Activated CD4-positive, alpha-beta memory T cell treated with anti-CD3 and anti-CD28 coated beads for 36 hours (primary cell): ENCODE measurements at places on chromosomes 1 and 21.

DNA sequence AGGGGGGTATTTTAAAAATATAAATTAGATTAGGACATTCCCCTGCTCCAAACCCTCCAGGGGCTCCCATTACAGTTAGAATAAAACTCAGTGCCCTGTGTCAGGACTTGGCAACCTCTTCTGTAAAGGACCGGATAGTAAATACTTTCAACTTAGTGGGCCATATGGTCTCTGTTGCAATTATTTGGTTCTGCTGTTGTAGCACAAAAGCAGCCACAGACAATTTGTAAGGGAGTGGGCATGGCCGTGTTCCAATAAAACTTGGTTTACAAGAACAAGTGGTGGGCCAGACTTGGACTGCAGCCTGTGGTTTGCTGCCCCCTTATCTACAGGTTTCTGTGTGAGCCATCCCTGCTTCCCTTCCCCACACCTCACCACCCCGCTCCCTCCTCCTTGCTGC lies 92.0 kb downstream of the ACTL8 start:
- no peak for DNase-seq

DNA sequence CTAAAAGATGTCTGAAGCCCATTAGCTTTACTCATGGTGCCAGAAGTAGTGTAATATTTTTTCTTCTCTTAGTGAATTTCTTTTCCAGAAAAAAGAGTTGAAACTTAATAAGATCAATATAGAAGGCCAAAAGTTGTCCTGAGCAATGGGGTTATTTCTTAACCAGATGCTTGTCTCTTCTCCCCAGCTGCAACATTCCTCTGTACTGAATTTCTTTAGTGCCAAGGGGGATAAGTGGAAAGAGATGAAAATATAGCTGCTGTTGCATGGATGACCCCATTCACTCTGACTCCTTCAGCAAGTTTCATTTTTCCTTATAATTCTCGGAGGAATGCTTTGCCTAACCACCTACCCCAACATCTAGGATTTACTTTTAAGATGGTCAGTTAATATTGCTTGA lies 675.0 kb downstream of the USP25 start:
- DNase-seq, result no peak

GRCh38 chr1:179824265-179824664 lies 53.3 kb downstream of the TOR1AIP2 start:
- DNase-seq, result no peak

DNA sequence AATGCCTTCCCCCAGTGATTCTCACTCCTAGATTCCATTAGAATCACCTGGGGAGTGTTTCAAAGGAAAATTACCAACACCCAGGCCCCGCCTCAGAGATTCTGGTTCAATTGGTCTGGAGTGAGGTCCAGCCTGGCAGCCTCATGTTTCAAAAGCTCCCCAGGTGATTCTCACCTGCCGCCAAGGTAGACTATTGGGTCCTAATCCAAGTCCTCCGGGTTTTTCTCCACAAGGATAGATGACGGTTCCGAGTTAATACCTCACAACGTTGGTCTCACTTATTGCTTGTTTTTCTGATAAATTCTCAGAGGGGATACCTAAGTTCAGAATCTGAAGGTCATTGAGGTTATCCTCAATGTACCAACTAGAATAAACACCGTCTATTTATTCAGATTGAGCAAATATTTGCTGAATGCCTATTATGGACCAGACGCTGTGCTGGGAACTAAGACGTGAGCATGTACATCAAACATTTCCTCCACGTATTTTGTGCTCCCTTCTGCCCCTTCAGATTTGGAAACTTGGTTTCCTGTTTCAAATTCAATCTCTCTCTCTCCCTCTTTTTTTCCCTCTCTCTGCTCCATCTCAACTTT lies 97.5 kb downstream of the SEC16B start:
- DNase-seq, result no peak

DNA sequence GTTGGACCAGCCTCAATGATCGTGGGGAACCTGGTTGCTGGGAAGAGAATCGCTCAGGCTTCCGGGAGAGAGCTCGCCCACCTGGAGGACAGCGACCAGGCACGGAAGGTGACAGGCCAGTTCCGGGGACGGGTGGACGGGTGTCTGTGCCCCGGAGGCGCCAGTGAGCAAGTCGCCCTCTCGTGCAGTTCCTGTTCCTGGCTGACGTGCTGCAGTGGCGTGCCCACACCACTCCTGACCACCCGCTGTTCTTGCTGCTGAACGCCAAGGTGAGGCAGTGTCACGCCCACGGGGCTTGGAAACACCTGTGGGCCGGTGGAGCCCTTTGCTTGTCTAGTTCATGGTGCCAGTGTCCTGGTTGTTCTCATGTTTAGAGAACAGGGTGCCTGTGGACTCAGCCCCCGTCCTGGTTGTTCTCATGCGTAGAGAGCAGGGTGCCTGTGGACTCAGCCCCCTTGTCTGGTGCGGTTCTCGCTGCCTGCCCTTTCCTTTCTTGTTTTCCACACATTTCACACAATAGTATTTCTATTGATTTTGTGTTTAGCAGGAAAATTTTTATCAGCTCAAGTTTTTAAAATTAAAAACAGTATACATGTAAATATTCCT lies 53.1 kb downstream of the S100B start:
- DNase-seq, result peak; percentile 63

DNA sequence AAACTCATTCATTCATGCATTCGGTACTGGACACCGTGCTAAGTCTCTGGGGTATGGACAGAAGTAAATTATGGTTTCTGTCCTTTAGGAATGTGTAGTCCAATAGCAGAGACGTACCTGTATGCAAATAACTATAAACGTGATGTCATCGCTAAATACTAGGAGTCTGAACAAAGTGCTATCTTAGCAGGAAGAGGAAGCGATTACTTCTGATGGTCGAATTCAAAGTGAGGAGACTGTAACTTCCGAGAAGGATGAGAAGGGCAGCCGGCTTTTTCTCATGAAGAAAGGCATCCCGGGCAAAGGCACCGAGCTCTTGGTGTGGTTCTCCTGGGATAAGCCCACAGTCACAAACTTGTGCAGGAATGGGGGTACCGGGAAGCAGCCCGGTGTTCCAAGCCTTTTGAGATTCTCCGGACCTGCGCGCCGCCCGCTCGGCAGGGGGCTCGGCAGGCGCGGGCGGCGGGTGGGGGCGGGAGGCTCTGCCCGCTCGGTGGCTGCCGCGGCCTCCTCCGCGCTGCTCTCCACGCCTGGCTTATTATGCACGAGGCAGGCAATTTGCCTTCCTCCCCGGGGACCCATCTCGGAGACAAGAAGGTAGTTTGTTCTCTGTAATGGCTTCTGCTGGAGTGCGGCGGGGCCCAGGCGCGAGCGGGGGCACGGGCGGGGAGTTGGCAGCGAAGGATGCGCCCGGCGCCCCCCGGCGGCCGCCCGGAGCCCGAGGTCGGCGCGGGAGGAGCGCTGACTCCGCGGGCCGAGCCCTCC lies 67.5 kb upstream of the CD1D start:
- peak; percentile 41 for DNase-seq

DNA sequence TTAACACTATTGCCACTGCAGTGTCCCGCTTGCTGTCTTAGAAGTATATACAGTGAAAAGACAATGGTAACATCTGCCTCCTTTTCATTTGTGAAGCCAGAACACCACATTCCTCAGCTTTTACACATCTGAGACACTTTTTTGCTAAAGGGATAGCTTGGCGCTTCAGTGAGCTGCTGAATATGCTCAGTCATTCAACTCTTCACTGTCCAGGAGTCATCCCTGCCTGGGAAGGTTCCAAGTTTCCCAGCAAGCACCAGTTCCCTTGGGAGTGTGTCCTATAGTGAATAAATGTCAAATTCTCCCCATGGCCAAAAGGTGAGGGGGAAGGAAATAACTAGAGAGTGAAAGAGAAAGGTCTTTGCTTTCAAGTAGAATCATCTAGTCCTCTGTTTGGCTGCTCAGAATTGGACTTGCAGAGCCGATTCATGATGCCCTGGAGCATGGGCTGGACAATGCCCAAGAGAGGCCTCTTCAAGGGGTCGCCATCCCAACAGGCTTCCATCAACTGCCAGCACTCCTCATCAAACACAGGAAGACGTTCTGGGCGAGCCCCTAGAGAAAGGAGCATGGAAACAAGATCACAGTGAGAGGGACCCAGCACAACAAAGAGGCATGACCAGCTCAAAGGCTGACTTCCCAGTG lies 25.5 kb upstream of the RBBP5 start:
- DNase-seq, result no peak

GRCh38 chr1:193394336-193394735 lies 207.9 kb upstream of the B3GALT2 start:
- DNase-seq, result no peak

GRCh38 chr1:22761101-22761500 lies 50.5 kb downstream of the EPHB2 start:
- DNase-seq, result no peak

DNA sequence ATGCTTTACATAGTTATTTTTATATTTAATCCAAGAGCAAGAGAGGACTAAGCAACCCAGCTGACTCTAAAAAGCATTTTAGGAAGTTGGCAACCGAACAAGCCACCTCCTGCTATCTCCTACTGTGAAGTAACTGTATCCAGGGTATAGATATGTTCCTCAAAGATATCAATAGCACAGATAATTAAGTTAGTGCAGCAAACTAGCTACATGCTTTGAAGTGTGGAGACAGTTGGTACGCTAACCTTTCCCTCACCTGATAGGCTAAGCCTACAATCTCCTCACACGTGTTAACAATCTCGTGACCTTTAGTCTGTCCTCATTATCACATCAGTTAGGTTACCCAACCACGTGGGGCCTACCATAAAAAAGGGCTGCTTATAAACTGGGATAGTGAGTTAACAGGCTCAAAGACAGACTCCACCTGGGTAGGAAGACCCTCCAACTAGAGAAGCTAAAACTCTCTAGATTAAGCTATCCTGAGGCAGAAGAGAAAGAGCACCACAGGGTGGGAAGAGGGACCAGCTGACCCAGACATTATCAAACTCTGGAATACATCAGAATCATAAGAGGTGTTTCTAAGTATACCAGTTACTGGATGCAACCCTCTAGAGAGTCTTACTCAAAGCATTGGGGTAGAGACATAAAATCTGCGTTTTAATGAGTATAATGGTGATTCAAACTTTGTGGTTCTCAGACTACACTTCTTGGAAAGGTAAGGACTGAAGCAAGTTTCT lies 340.1 kb upstream of the ESRRG start:
- DNase-seq, result no peak

DNA sequence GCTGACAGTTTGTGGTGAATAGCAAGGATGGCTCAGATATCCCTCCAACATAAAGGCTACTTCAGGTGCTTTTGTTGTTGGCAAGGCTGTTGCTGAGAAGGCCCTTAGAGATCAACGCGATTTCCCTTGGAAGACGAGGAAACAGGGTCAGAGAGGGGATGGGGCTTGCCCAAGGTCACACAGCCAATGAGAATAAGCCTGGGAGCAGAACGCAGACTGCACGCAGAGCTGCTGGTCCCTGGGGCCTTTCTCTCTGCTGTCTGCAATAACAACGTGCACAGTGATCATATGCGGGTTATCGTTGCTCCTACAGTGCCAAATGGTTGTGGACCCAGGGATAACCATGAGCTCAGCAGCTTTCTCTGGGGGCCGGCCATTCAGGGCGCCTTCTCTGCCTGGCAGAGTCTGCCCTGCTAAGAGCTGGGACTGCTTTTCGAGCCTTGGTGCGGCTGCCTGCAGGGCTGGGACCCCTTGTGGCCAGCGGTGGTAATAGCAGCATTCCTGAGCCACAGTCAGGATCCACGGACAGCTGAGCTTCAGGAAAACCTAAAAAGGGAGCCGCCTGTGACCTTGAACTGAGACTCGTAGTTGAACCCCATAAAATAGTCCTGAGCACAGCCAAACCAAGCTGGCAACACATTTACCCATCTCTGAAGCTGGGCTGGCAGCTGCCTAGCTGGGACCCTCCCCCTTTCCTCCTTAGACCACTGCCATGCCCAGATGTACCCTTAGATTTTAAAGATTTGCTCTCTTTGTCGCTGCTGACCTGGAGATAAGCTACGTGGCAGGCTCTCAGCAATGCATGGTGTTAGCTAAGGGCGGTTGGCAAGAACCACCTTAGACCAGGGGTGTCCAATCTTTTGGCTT lies 39.8 kb downstream of the HTR6 start:
- peak; percentile 71 for DNase-seq

DNA sequence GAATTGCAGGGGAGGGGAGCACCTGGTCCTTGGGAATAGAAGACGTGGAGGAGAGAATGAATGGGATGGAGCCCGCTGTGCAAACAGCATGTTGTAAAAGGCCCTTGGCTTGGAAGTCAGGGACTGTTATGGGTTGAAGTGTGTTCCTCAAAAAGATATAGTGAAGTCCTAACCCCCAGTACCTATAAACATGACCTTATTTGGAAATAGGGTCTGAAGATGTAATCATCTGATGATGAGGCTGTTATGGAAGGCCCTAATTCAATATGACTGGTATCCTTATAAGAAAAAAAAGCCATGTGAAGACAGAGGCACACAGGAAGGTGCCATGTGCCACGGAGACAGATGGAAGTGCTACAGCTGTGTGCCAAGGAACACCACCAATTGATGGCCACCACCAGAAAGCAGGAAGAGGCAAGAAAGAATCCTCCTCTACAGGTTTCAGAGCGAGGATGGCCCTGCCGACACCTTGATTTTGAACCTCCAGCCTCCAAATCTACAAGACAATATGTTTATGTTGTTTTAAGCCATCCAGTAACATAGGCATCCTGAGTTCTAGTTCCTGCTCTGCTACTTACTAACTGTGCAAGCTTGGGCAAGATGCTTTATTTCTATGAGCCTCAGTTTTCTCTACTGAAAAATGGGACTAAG lies 51.2 kb downstream of the LRRN2 start:
- no peak for DNase-seq

DNA sequence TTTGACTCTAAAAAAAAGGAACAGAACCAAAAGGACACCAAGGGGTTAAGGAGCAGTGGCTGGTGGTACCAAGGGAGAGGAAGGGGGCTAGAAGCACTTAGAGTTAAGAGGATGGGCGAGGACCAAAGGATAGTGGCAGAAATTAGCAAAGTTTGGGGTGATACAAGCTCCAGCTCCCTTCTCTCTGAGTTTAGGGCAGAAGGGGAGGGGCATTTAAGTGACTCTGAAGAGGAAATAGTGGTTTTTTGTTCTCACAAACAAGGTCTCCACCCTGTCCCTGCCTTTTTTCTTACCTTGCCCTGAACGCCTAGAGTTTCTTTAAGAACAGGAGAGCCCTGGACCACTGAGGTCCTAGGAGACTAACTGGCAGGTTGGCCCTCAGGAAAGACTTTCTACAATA lies 3.3 kb downstream of the CDC42SE1 start:
- no peak for DNase-seq

GRCh38 chr1:117658676-117659075 lies 52.8 kb downstream of the TENT5C start:
- peak; percentile 79 for DNase-seq

- DNase-seq, result no peak
Measured at GRCh38 chr1:241817331-241817792, 30.6 kb upstream of the EXO1 start.

DNA sequence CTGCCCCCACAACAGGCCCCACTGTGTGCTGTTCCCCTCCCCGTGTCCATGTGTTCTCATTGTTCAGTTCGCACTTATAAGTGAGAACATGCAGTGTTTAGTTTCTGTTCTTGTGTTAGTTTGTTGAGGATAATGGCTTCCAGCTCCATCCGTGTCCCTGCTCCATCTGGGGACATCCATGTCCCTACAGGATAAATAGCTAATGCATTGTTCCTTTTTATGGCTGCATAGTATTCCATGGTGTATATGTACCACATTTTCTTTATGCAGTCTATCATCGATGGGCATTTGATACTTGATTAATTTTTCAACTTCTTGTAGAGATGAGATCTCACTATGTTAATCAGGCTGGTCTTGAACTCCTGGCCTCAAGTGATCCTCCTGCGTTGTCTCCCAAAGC lies 44.4 kb upstream of the RUNX1 start:
- no peak for DNase-seq
